ENCODE measurements at places on chromosomes 12 and 14. TPM values are rescaled to one million over a fixed set of nuclear protein-coding genes. Genes with fewer than 3 reads are reported as not detected.

KIF21A gene
- 115 TPM for total RNA-seq

FERMT2 gene
- 106 TPM for total RNA-seq

TUBA1B gene
- 1,405 TPM for total RNA-seq

SPX gene
- 25.1 TPM for total RNA-seq

PAWR gene
- total RNA-seq, result 12.5 TPM

- no peak for DNase-seq
These were observed 68.2 kb downstream of the DRAM1 start for GRCh38 chr12:101945369-101946232.

DNA sequence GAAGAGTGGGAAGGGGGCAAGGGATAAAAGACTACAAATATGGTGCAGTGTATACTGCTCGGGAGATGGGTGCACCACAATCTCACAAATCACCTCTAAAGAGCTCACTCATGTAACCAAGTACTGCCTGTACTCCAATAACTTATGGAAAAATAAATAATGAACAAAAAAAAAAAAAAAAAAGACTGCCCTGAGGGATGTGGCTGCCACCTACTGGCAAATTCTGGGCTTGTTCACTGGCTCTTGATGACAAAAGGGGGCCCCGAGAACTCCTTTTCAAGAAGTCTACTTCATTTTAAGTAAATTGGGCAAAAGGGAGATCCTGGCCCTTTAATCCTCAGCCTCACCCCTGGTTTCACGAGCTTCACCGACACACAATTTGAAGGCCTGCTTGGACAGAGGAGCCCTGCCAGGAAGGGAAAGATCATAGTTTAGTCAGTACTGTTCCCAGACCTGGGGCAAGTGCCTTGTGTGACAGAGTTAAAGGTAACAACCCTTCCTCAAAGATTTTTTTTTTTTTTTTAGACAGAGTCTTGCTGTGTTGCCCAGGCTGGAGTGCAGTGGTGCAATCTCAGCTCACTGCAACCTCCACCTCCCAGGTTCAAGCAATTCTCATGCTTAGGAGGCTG lies 26.1 kb upstream of the STAC3 start:
- DNase-seq, result no peak

DNA sequence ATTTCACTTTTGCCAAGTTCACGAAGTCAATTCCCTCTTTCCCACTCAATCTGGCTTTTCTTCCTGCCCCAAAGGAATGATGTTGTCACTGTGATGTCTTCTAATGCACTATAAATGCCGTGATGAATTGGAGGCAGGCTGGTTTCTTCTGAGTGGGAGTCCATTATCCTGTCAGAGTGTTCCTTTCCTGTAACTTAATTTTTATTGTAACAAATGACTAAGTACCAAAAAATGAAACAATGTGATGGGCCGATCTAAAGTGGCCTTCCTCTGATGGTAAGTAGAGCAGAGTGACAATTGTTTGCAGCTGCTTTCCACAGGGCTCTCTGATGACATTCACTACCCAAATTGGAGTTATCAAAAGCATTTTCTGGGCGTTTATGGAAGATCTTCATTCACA lies 22.2 kb downstream of the TMEM30B start:
- no peak for DNase-seq

- DNase-seq, result no peak
These were observed 1.7 kb downstream of the PLEK2 start for GRCh38 chr14:67410313-67410712.
